NCI-H1694 treated with DMSO at 0.1 percent for 48 hours (cell line): ENCODE measurements at places on chromosomes 5 and 9.

DNA sequence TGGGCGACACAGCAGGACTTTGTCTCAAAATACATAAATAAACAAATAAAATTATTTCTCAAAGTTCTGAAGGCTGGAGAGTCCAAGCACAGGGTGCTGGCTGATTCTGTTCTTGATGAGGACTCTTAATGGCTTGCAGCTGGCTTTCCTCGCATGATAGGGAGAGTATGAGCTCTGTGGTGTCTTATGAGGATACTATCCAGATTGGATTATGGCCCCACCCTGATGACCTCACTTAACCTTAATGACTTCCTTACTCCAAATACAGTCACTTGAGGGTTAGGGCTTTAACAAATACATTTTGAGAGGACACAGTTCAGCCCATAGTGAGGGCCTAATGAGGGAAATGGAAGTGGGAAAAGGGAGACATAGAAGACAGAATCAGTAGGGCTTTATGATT lies 87.7 kb downstream of the FOCAD start:
- DNase-seq: no peak

DNA sequence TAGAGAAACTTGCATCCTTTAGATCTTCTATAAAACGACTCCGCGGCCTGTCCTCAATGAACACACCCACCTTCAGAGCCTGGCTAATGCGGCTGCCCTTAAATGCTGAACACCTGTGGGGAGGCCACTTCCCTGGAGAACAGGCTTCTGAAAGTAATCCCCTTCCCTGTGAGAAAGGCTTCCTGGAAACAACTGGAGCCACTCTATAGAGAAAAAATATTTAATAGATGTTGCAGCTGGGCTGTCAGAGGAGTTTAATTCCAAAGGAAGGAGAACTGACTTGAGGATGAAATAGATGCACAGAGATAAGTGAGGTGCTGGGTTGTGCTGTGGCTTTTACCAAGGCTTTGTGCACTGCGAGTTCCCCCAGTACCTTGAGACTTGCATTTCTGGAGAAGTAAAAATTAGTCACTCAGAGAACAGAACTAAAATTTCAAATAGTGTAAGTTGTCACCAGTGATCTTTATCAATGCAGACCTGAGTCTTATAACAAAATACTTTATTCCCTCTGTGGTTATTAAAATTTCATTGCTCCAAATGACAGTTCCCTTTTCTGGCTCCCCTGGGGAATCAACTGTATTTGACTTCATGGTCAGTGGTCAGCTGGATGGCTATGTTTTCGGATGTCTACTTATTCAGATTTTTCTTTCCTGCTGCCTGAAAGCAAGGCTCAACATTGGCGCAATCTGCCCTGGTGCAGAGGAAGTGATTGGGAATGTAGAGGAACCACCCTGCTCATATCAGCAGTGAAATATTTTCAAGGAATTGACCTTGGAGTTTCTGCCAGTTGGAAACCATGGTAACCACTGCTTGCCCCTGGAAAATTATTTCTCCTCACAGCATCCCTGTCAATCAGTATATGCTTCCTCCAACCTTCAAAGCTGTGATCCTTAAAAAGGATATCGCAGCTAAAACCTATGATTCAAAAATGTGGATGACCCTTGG lies 238.8 kb downstream of the SMARCA2 start:
- DNase-seq: no peak

GRCh38 chr9:35273591-35273990 lies 111.8 kb downstream of the UNC13B start:
- no peak for DNase-seq

DNA sequence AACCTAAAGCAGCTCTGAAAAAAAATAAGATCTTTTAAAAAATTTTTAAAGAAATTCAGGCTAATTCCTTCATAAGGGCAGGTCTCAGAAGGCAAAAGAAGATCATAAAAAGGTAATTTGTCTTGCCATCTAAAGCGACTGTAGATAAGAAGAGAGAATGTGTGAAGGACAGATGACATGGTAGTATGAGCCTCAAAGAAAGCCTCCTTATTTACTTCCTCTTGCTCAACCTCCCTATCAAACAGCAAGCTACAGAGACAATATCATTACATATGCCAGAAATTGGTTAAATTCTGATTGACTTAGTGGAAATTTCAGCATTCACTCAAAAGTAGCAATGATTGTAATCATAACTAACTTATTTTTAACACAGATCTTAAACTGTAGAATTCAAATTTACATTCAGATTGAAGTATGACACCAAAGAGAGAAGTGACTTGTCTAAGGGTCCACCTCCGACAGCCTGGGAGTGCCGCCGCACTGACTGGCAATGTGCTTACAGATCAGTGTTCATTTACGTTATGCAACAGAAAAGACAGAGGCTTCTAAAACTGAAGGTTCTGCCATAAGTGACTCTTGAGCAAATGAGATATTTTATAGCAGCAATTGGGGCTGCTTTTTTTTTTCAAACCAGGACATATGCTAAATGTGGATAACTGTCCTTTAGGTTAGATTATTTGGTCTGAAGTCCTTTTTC lies 132.0 kb downstream of the CEMIP2 start:
- no peak for DNase-seq

GRCh38 chr5:92337772-92338234 lies 954.7 kb upstream of the ARRDC3 start:
- no peak for DNase-seq

DNA sequence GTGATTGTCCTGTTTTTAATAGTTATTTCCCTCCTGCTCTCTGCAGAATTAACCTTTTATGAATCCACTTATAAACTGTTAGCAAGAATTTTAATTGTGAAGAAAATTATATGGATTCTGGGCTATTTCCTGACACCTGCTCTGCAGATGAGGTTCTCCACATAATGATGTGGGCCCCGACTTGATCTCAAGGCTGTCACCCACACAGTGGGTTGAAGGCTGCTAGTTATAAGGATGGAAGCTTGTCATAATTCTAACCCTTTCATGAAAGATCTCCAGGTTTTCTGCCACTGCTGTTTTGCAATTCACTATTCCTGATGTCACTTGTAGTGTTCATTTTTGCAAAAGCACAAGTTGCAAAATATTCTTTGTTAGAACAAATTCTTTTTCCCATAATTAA lies 69.1 kb upstream of the MAN2A1 start:
- DNase-seq: no peak

DNA sequence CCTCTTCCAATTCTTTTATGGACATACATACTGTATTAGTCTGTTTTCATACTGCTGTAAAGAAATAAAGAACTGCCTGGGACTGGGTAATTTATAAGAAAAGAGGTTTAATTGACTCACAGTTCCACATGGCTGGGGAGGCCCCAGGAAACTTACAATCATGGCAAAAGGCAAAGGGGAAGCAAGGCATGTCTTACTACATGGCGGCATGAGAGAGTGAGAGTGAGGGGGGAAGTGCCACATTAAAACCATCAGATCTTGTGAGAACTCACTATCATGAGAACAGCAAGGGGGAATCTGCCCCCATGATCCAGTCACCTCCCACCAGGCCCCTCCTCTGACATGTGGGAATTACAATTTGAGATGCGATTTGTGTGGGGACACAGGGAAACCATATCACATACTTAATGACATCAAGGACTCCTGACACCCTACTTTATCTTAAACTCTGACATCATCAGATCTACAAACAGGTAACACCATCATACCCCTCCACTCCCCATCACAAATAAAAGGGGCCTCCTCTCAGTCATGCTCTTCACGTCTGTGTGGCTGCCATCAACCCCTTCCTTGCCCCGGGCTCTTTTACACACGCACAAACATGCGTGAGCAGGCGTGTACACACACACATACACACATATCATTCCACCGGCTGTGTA lies 9.7 kb downstream of the ANKRD33B start:
- no peak for DNase-seq

GRCh38 chr5:125011419-125011818 lies 265.0 kb upstream of the ZNF608 start:
- DNase-seq: no peak

- DNase-seq: no peak
These were observed 97.5 kb upstream of the ARAP3 start for GRCh38 chr5:141779503-141779973.

GRCh38 chr9:88623698-88624097 lies 88.7 kb downstream of the NXNL2 start:
- DNase-seq: no peak

- no peak for DNase-seq
These were observed 39.0 kb upstream of the IRX4 start for GRCh38 chr5:1921711-1922110.

GRCh38 chr5:71934322-71934721 lies 173.0 kb upstream of the MAP1B start:
- DNase-seq: no peak

- DNase-seq: no peak
These were observed 248.4 kb upstream of the RPS23 start for GRCh38 chr5:82526540-82526939.
